Stimulated activated CD4-positive, alpha-beta T cell treated with anti-CD3 and anti-CD28 coated beads, Interleukin-2, amount 100 ng/mL, for 4 hours (primary cell): ENCODE measurements at places on chromosomes 11 and 22.

DNA sequence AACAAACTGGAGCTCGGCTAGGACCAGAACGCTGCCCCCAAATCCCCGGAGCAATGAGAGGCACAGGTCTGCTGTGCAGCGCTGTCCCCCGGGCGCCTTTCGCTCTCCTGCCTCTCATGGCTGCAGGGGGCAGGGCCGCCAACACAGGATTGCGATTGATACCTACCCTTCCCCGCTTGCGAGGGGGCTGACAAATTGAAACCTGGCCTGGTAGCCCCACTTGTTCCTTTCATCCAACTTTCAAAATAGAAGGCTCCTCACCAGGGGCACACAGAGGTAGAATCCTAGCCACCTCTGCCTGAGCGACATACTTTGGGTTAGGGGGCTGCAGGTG, 642 bp upstream of the CASTOR1 start:
- DNase-seq, result no peak

- no peak for DNase-seq
Observed at GRCh38 chr22:27625769-27626674, 175.5 kb downstream of the MN1 start.

DNA sequence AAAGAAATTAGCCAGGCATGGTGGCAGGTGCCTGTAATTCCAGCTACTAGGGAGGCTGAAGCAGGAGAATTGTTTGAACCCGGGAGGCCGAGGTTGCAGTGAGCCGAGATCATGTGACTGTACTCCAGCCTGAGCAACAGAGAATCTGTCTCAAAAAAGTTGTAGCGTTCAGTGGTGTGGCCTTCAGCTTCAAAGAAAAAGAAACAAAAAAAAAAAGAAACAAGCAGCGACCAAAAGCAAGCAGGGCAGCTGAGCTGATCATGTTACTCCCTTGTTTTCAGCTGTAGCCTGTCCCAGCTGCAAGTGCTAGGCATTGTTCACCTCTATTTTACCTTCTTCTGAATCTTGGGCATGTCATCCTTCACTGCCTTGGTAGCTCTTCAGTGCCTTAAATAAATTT, 37.0 kb downstream of the SFI1 start:
- DNase-seq, result no peak

DNA sequence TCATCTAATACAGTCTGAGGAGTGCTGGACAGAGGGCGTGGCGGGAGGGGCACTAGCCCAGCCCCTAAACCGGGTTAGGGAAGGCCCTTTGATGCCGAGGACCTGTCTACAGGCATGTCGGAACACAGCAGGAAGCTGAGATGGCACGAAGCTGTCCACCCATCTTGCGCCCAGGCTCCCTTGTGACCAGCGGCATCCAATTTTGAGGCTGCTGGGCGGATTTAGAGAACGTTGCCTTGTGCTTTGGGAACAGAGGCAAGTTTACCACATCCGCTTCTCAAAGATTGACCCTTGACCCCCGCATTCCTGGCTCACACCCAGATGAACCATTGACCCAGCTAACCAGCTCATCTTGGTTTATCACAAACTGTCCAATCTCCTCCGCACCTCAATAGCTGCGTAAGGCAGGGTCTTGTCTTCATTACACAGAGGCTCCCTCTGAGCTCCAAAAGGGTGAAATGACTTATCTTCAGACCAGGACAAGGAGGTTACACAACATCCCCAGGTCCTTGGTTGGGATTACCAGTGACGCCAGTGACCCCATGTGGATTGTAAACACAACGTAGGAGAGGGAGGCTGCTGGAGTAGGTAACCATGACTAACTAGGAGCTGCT, 4.5 kb downstream of the FAM83F start:
- DNase-seq, result no peak

- DNase-seq, result no peak
Observed at GRCh38 chr11:112195951-112196351, 20.6 kb downstream of the BCO2 start.

GRCh38 chr11:64447831-64448598, 89.1 kb downstream of the RPS6KA4 start:
- DNase-seq, result no peak

DNA sequence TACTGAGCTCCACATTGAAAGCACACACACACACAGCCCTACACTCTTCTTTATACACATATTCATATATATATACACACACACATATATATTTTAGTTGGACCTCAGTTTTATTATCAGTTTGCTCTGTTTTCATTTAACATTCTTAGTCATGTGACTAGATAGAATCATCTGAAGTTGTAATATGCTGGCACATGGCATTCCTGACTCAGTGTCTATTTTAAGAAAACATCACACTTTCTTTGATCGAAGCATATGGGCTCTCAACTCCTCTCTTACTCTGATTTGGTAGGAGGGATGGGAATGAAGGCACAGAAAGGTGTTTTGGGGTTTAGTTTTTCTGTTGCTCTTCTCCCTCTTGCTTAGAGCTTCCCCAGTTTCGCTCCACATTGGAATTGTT, 24.8 kb downstream of the AMOTL1 start:
- DNase-seq, result no peak

DNA sequence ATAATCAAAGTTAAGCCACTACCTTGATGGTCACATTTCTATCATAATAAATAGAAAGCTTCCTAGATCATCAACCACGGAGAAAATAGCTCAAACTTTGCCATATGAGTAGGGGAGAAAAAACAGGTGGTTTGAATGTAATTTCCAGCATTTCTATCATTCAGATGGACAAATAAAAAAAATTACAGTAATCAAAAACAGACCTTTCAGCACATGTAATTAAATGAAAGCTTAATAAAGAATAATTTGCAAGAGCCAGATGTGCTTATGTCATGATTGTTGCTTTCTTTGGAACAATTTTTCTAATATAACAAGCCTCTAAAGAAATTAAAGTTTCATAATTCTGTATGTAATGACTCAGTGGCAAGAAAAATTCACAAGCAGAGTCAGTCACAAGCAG, 297.0 kb downstream of the SOX6 start:
- no peak for DNase-seq
